NCI-H345 (cell line): ENCODE measurements at places on chromosomes 2 and 18.

DNA sequence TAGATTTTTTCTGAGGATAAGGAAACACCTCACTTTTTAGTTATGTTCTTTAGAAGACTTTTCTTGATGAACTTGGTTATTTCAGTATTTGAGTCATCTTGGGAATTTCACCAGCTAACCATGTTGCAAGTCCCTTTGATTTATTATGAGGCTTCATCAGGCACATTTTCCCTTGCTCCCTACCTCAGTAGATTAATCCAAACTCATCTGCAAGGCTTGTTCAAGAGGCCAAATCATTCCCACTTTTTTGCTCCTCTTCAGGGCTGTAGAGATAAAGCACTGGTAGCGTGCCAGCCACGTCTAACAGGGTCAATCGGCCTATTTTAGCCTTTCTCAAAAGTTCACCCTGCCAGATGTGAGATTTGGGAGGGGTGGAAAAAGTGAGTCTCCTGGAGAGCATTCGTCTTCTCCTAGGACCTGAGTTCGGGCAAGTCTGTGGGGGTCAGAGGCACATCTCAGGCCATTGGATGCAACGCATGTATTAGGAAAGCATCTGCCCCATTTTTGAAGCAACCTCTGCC is 120.3 kb downstream of the RDH14 start:
- DNase-seq: no peak

DNA sequence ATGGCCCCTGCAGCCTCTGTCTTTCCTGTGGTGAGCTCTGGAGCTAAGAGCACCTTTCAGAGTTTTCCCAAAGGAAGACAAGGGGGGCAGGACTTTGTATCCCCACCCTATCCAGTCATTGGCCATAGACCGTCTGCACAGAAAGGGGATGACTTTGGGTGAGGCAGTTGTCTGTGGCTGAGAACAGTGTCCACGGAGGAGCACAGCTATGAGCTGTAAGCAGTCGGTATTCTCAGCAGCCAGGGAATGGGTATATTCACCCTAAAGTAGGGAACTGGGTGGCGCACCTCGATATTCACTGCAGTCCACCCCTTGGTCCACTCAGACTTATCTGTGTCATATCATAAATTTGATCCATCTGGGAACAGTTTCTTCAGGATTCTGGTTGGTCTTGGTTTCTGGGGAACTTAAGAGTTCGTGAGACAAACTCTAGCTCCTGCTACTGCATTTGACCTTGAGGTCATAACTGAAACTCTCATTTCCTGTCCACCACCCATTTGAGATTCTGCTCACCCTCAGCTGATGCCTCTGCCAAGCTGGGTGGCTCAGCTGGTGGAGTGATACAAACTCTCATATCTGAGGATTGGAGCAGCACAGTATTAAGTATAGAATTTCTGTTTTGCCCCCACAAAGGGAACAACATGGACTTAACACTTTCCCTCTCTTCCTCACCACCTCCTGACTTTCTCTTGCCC is 45.2 kb upstream of the SCG2 start:
- no peak for DNase-seq

GRCh38 chr2:105328281-105329196 is 996 bp downstream of the TGFBRAP1 start:
- DNase-seq: peak; percentile 43

DNA sequence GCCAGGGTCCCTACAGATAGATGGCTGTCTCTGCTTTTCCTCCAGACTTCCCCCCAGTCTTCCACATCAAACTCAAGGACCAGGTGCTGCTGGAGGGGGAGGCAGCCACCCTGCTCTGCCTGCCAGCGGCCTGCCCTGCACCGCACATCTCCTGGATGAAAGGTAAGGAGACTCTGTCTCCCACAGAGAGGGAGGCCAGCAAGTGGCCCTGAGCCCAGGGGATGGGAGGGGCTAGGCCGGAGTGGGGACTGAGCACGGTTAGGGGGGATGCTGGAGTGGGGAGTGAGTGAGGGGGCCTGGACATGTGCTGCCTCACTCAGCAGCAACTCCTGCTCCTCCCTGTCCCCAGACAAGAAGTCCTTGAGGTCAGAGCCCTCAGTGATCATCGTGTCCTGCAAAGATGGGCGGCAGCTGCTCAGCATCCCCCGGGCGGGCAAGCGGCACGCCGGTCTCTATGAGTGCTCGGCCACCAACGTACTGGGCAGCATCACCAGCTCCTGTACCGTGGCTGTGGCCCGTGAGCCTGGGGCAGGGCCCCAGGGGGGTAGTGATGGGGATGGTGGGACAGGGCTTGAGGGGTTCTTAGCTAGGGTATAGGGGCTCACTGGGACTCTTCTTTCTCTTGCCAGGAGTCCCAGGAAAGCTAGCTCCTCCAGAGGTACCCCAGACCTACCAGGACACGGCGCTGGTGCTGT is 10.4 kb upstream of the GMPPA start:
- no peak for DNase-seq

- DNase-seq: no peak
These were observed 23.3 kb upstream of the MAPRE3 start for GRCh38 chr2:26946841-26947784.

- no peak for DNase-seq
These were observed 161.9 kb downstream of the SUCLG1 start for GRCh38 chr2:84297155-84297554.

GRCh38 chr2:202016579-202017227 is 17.0 kb upstream of the FZD7 start:
- no peak for DNase-seq

DNA sequence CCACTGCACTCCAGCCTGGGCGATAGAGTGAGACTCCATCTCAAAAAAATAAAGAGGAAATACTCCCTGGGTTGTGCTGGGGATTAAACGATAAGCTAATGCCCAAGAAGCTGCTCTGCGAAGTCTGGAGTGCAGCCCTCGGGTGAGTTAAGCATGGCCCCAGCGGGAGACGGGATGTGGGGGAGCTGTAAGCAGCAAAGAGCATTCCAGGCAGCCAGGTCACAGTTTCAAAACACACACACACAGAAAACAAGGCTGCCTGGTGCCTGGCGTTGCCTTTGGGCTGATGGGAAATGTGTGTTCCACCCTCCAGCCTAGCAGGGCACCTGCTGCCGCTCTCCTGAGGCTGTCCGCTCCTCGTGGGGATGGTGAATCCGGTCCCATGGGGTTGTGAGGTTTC is 24.1 kb downstream of the ODC1 start:
- DNase-seq: no peak

DNA sequence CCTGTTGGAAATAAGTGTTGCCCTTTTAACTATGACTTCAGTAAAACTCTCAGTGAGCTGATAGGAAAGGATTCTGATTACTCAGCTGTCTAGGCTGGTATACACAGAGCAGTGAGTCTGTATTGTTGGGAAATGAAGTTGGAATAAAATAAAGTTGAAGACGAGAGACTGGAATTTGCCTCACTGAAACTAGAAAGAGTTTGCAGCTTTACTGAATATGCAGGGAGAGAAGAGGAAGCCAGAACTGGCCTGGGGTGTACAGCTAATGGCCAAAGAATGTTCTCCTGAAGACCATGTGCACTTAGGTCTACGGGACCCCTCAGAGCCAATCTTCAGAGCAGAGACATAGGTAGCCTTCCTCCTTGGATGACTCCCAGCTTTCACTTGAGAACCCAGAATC is 26.5 kb downstream of the EIF4E2 start:
- no peak for DNase-seq

- DNase-seq: no peak
These were observed 11.7 kb downstream of the DOK1 start for GRCh38 chr2:74566076-74566753.

GRCh38 chr2:176642074-176642473 is 372.8 kb downstream of the MTX2 start:
- no peak for DNase-seq

- DNase-seq: no peak
These were observed 926 bp downstream of the NDUFV2 start for GRCh38 chr18:9103376-9103873.

- no peak for DNase-seq
These were observed 53.7 kb upstream of the TWSG1 start for GRCh38 chr18:9280849-9281248.

DNA sequence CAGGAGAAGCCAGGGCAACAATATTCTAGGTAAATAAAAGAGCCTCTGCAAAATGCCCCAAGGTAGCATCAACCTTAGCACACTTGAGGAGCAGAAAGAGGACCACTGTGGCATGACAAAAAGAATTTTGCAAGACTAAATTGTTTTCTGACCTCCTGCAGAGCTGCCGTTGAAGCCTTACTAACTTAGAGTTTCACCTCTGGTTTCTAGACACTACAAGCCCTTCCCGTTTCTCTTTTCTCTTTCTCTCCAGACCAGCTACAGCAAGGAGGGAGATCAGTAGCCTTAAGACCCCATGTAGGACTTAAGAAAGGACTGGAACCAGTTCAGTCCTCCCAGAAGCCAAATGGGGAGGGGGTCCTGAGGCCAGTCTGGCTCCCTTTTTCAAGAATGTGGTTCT is 73.3 kb upstream of the SP3 start:
- no peak for DNase-seq

- no peak for DNase-seq
These were observed 392.9 kb downstream of the ZNF521 start for GRCh38 chr18:24959051-24959476.

GRCh38 chr2:10036095-10036884 is 7.1 kb upstream of the KLF11 start:
- no peak for DNase-seq

DNA sequence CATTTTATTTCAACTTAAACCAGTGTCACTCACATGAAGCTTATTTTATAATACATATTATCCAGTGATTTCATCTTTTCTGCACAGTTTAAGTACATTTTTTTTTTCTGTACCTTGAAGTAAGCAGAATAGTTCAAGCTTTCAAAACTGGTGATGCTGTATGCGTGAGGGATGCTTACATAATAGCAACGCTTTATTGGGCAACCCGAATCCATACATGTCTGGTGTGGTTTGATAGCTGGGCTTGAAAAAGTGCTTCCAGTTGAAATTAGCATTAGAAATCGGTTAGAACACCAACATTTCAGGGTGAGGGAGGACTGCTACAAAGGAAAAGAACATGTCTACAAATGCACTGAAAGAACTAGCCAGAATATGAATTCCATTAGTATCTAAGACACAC is 117.4 kb downstream of the MBP start:
- DNase-seq: no peak

- DNase-seq: peak; percentile 15
These were observed 11.4 kb downstream of the SNED1 start for GRCh38 chr2:241009601-241010530.

DNA sequence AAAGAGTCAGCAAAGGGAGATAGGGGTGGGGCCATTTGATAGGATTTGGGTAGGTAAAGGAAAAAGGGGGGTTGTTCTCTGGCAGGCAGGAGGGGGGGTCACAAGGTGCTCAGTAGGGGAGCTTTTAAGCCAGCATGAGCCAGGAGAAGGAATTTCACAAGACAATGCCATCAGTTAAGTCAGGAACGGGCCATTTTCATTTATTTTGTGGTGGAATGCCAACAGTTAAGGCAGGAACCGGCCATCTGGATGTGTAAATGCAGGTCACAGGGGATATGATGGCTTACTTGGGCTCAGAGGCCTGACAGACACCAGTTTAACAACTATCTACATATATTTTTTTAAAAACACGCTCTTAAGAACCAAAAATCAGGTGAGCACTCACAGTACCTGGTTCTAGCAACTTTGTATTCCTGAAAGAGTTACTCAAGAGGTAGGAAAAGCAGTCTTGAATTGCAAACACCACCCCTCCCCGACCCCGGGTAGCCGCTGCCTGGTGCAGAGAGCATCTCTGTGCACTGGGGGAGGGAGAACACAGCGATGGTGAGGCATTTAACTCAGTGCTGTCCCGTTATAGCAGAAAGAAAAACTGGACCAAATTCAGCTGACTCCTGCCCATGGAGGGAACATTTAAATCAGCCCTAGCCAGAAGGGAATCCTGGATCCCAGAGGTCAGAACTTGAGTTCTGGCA is 414.5 kb upstream of the KLHL29 start:
- DNase-seq: no peak

GRCh38 chr2:71782323-71782722 is 329.0 kb downstream of the DYSF start:
- no peak for DNase-seq

GRCh38 chr2:241931084-241931975 is 61.8 kb downstream of the RTP5 start:
- no peak for DNase-seq

- DNase-seq: no peak
These were observed 77.5 kb downstream of the STPG4 start for GRCh38 chr2:47077442-47078117.

DNA sequence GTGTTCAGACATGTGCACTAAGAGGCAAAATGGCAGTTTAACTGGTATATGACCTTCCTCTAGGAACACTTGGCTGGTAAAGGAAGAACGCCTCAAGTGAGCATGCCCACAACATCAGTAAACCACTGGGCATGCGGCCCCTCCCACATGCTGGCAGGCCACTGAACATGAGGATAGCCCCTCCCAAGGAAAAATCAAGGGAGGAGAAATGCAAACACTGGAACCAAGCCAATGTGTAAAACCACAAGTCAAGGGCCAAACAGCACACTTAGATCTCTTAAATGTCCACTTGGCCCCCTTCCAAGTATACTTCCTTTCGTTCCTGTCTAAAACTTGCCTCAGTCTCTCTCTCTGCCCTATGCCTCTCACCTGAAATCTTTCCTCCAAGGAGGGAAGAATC is 980.8 kb downstream of the TSN start:
- DNase-seq: peak; percentile 10

DNA sequence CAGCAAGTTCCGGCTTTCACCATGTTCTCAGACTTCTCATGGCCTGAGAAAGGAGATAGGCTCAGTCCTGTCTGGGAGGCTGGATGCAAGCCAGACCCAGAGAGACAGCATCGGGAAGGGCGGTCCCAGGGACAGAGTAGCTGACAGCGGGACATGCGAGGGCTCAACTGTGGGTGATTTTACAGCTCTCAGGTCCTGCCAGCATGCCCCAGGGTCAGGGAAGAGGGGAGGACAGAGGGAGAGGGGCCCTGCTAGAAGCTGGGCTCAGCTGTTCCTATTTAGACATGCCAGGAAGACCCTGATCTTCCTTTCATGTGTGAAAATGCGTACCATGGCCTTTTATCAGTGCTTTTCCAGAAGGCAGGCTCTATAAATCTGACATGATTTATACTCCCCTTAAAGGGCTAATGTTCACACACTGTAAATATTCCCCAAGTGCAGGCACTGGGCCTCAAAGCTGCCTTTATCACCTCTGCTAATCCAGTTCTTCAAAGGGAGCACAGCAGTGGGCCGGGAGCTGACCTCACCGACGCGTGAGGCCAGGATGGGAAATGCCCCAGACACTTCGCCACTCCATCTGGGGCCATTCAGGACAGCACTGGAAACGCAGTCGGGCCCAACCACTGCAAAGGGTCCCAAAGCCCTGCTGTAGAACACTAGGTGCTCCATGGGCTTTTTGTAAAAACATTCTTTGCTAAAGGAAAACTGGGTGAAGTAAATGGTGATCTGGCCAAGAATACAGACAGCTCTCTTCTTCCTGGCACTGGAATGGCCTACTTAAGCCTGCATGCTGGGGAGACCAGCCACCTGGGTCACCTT is 96.1 kb upstream of the LMAN1 start:
- peak; percentile 23 for DNase-seq

GRCh38 chr2:218446547-218446946 is 27.6 kb downstream of the VIL1 start:
- no peak for DNase-seq

DNA sequence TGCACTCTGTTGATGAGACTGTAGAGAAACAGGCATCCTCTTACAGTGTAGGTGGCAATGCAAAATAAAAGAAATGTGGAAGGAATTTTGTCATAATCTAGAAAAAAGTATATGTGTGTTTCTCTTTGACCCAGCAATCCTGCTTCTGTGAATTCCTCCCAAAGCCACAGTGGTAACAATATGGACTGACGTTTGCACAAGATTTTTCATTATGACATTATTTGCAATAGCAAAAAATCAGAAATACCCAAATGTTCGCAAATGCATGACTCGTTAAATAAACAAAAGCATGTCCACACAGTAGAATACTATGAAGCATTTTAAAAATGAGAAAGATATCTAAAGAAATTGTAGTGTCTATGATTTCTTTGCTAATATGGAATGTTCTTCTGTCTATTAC is 255.2 kb upstream of the NRP2 start:
- DNase-seq: no peak
